ENCODE measurements at places on chromosomes 16 and 17.
A peak's percentile ranks its signal among the peaks of the same experiment; 100 is the strongest.

DNA sequence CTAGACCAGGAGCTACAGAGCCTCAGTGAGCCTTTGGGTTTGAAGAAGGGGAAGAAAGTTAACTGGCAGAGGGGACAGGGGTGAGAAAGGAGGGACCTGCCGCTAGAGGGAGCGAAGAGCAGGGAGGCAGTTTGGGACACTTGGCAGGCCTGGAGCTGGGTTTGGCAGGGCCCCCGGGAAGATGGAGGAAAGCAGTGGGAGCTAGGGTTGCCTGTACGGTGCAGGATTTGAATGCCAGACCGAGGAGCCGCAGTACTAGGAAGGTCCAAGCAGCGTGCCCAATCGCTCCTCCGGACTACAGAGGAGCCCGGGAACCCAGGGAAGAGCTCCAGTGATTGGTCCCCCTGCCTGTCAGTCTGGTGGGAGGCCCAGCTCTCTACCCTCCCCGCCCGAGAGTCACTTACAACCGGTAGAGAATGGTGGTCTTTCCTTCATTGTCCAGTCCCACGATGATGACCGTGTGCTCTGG, 1.3 kb downstream of the ARL5C start:
- no peak for DNase-seq

DNA sequence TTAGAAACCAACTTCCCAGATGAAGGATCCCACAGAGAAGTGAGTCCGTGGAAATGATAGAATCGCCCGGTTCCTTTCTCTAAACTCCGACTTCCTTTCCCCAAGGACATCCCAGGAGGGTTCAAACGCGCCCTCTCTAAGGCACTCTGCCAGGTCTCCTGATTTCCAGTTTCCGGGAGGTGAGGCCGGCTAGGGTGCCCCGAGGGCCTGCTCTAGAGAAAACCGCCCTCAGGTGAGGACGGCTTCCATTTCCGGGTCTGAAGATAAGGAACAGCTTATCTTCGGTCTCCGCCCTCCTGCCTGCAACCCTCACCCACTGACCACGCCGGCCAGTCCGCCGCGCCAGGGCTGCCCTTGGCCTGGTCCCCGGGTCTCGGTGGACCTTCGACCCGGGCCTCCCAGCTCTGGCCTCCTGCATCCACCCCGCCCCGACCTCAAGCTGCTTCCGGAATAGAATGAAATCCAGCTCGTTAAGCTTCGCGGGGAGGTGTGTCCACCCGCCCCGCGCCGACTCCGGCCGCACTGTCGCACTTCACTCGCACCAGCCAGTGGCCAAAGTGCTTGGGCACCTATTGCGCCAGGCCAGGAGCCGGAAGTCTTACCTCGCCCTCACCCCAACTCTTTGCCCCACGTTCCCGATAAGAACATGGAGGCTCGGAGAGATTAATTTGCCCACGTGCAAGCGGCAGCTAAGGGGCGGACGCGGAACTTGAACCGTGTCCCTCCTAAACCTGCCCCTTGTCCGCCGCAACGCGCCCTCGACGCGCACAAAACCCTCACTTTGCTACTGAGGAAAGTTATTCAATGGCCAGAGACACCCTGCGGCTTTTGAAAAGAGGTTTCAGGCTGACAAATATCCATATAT, 836 bp upstream of the MMP15 start:
- no peak for DNase-seq

DNA sequence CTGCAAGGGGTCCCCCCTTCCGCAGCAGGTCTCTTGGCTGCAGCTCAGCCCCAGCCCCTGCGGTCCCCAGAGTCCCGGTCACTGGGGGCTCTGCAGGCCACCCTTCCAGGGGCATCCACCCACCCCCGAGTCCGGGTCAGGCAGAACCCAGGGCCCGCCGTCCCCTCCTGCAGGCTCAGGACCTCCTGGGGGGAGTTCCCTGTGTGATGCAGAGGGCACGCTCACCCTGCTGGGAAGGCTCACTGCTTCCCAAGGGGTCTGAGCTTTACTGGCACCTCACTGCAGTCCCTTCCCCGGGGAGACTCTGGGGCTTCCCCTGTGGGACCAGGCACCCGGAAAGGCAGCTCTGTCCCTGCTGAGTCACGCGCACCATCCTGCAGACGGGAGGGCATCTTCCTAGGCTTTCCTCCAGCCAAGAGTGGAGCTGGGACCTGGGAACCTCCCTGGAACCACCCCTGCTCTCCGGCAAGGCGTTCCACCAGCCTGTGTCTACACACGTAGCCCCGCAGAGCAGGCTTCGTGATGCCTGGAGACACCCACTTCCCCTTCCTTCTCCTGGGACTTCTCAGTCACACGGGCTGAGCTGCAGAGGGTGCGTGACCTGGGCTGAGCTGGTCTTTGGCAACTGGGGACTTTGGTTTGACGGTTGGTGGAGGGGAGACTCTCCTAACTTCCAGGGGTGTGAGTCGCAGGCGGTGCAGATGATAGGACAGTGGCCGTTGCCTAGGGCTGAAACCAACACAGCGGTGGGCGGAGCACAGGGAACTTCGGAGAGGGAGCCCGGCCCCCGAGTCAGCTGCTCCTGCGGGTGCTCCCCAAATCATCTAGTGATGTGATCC, 23.4 kb downstream of the SLC25A10 start:
- DNase-seq = peak; percentile 19

DNA sequence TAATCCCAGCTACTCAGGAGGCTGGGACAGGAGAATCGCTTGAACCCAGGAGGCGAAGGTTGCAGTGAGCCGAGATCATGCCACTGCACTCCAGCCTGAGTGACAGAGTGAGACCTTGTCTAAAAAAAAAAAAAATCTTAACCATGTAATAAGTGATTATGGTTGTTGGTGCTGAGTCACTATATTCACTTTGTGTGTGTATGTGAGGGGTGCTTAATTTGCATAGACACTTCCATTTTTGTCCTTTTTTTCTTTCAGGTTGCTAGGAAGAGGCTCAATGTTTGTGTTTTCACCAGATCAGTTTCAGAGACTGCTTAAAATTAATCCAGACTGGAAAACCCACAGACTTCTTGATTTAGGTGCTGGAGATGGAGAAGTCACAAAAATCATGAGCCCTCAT, 18.2 kb downstream of the METTL9 start:
- DNase-seq = no peak

DNA sequence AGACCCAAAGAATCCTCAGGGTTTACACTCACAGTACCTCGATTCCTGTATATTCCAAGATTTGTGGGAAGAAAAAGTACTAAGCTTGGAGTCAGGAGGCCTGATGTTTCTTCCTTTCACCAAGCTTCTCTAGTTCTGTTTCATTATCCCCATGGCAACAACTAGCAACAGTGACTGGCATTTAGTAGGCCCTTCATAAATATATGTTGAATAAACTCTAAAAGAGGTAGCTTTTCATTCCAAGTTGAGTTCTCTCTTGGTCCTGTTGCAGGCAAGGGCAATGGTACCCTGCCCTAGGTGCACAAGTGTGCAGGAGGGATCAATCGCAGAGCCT, 527 bp upstream of the UBE2Z start:
- peak; percentile 30 for DNase-seq

DNA sequence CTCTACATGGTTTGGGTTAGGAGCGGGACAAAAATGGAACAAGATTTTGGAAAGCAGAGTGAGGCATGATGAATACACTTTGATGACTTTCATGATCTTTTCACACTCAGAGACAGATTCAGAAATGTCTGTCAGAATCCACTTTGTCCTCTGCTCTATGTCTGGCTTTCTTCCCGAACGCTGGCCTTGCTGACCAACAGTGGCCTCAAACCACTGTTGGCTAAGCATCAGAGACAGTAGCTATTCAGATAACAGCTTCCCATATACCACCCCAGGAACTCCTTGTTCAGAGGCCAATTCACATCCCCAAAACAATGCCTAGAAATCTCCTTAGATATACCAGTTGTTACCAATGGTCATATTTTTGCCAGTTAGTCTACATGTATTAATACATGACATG, 40.9 kb downstream of the FBXL20 start:
- no peak for DNase-seq

DNA sequence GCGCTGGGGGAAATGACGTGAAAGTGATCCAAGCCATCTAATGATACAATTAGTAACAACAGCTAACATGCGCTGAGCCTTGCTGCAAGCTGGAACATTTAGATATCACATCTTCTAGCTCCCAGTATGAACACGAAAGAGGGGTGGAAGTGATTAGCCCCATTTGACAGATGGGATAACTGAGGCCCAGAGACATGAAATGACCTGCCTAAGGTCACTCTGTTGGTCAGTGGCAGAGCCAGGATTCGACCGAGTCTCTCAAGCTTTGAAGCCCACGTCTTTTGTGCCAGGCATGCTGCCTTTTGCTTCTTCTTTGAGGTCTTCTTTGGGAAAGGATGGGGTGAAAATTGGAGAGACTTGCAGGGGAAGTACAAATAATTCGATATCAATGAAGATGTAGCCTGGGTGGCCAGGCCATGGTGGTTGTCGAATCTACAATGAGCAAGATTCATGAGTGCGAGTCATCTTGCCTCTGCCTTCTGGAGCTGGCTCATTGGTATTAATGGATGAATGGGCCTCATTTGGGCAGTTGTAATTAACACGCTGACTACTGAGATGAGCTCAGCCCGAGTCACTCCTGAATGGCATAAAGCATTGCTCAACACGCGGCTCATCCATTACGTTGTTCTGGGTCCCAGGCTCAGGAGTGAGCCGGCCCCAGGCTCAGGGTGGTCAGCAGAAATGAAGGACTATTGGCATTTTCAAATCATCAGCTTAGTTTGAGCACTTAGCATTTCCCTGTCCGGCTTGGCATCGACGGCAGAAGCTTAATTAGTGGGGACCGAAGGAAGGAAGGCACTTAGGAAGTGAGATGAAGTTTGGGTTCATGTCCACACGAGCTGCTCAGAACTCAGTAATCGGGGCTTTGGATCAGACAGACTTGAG, 28.0 kb upstream of the GPRC5B start:
- DNase-seq = no peak

GRCh38 chr16:85301231-85301630, 189.0 kb upstream of the CIBAR2 start:
- peak; percentile 59 for DNase-seq

GRCh38 chr17:59762049-59762823, 54.8 kb downstream of the VMP1 start:
- no peak for DNase-seq

DNA sequence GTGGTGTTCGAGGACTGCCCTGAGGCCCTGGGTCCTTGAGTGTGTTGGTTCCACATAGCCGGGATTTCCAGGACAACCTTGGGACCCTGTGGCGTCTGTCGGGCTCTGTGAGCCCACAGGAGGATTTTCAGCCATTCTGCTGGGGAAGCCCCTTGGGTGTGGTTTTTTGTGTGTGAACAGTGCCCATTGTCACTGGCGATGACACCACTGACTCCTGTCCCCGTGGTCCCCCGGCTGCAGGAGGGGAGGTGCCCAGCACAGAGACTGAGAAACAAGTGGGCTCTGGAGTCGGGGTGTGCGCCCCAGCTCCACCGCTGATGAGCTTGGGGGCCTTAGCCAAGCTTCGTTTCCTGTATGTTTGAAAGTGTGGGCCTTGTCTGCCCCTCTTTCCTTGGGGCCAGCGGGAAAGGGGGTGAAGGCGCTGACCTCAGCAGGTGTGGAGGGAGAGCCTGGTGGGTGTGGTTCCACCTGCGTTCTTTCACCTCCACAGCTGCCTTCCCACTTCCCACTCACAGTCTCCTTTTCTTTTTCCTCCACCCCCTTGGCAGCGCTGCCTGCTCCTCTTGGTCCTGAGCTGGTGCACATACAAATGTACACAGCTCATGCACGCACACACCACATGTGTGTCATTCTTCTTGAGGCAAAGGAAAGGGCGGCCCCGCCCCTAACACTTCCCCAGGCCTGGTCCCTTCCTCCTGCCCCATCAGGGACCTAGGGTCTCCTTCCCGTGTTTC, 16.1 kb downstream of the MGRN1 start:
- no peak for DNase-seq

DNA sequence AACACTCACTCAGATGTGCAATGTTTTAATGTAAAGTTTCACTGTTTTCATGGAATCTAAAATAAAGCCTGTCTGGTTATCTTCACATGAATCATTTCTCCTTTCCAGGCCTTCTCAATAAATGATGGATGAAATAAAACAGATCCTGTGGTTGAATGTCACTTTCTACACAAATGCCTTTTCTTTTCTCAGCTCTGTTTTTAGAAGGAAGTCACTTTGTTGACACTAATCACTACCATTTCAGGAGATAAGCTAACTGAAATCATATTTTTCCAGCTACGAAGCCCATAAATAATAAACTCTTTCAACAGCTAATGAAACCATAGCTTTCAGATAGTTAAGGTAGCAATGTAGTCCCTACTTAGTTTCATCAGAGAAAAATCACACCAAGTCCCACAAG, 17.9 kb downstream of the NME2 start:
- no peak for DNase-seq

DNA sequence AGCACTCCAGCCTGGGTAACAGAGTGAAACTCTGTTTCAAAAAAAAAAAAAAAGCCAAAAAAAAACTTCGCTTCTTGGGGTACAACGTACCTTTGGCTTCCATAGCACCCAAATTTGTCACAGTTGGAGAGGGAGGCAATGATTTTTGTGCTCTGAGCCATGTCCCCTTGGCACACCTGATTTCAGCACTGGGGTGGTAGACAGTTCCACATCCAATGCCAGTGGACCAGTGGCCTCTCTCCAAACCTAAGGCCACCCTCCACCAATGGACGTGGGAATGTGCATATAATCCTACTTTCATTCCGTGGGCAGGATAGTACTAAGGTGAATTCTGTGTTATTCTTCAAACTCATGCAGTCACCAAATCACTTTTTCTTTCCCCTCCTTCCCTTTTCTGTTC, 47.5 kb downstream of the SALL1 start:
- DNase-seq = no peak

GRCh38 chr16:4240624-4241023, 1.3 kb downstream of the SRL start:
- no peak for DNase-seq

- DNase-seq = no peak
Measured at GRCh38 chr16:35753559-35754390, 2294.4 kb downstream of the TP53TG3F start.

GRCh38 chr16:13312063-13312462, 410.7 kb downstream of the SHISA9 start:
- DNase-seq = no peak

Measured in DMS79 treated with DMSO at 0.1 percent for 48 hours (cell line).